EH (cell line): ENCODE measurements at places on chromosomes 4 and X.

GRCh38 chrX:150983521-150984168, 510 bp downstream of the HMGB3 start:
- no peak for DNase-seq

GRCh38 chr4:176896211-176896610, 103.5 kb upstream of the VEGFC start:
- DNase-seq, result peak; percentile 27

- DNase-seq, result no peak
These were observed 399 bp downstream of the AIFM1 start for GRCh38 chrX:130165181-130165702.

DNA sequence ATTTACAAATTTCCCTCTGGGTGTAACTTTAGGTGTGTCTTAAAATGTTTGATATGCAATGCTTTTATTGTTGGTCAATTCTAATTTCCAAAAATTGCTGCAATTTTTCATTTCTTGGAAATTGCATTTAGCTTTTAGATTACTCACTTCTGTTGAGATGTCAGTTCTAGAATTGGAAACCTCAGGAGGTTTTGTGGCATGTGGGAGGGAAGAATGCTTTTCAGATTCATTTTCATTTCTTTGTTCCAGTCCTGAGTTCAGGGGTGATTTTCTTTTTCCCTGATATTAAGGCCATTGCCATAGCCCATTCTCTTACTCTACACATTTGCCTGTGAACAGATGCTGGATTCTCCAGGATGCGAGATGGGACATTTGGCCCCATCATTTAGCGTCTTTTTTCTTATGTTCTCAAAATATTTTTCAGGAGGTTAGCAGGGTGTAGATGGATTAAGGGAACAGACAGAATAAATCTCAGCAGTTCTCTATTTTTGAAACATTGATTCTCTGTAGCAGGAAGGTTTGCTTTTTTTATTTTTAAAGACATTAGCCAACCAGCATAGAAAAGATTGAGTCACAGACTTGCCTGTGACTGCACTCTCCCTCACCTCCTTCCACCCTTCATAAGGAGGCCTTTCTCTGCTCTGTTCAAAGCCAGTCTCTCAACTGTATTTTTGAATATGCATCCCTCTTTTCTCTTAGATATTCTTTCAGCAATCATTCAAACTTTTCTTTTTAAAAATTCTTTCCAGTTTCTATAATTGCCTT, 238.4 kb upstream of the ANXA3 start:
- no peak for DNase-seq

DNA sequence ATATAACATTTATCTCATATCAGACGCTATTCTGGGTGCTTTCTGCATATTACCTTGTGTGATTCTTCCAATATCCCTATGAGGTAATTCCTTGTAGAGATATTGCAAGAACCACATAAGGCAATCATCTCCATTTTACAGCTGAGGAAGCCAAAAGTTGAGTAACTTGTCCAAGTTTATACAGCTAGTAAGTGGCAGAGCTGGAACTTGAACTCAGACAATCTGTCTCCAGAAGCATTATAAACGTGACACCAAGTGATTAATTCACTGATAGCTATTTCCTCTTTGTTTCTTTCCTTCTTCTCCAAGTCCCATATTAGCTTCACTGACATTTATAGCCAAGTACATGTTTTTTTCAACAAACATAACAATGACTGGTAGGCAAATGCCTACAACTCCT, 7.3 kb downstream of the EMCN start:
- DNase-seq, result peak; percentile 83

DNA sequence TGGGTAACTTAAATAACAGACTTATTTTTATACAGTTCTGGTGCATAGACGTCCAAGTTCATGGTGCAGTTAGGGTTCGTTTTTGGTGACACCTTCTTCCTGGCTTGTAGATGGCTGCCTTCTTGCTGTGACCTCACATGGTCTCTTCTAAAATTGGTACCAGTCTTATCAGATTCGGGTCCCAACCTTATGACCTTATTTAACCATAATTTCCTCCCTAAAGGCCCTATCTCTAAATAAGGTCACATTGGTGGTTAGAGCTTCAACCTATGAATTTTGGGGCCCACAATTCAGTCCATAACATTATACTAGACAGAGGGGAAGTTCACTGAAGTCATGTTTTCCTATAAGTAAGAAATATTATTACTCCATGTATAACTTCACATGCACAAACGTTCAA, 128.0 kb downstream of the CFAP299 start:
- DNase-seq, result no peak

DNA sequence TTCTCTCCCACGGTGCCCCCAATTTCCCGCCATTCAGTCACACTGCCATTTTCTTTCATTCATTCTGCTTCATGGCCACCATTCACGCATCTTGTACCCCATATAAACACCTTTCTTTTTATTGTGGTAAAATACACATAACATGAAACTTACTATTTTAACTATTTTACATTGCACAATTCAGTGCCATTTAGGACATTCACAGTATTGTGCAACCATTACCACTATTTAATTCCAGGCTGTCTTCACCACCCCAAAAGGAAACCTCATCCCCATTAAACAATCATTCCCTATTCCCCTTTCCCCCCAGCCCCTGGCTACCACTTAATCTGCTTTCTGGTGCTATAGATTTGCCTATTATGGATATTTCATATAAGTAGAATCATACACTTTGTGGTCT, 15.9 kb downstream of the SPACA5 start:
- no peak for DNase-seq
